ENCODE measurements at places on chromosomes 3 and 15.

- DNase-seq: no peak
Measured at GRCh38 chr3:189239616-189240015, 67.8 kb downstream of the TPRG1 start.

- DNase-seq: no peak
Measured at GRCh38 chr3:194773216-194773615, 87.5 kb downstream of the FAM43A start.

- no peak for DNase-seq
Measured at GRCh38 chr3:48962939-48963338, 27.1 kb upstream of the P4HTM start.

- DNase-seq: no peak
Measured at GRCh38 chr3:50605901-50606326, 5.7 kb downstream of the CISH start.

GRCh38 chr3:149180057-149180573 lies 41.5 kb downstream of the CP start:
- no peak for DNase-seq

- DNase-seq: no peak
Measured at GRCh38 chr3:106184540-106185457, 316.0 kb upstream of the CBLB start.

- DNase-seq: no peak
Measured at GRCh38 chr3:133464573-133464972, 64.7 kb downstream of the BFSP2 start.

DNA sequence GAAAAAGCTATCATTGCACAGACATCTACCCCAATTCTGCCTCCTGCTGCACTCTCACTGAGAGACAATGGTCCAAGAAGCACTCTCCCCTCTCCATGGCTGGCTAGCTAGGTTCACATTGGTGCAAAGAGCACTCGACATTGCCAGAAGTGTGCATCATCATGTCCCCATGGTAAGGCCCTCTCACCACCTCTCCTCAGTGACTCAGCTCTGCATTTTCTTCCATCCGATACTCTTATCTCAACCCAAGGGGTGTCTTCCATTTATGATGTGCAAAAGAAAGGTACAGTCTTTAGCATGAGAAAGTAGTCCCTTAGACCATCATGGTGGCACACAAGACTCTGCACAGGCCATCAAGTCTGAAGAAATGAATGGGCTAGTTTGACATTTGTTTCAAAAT lies 14.0 kb downstream of the RPSA start:
- DNase-seq: no peak

DNA sequence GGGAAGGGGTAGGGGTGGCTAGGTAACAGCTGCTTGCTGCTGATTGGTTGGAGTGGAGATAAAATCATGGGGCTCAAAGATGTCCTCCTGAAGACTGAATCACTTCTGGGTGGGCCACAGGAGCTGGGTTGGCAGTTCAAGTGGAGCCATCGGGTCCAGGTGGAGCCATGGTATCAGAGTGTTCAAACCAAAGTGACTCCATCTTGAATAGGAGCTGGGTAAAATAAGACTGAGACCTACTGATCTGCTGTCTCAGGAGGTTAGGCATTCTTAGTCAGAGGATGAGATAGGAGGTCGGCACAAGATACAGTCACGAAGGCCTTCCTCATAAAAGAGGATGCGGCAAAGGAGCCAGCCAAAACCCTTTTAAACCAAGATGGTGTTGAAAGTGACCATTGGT lies 96.5 kb downstream of the RTP4 start:
- DNase-seq: no peak

GRCh38 chr3:42894698-42895579 lies 11.0 kb upstream of the ZNF662 start:
- no peak for DNase-seq

DNA sequence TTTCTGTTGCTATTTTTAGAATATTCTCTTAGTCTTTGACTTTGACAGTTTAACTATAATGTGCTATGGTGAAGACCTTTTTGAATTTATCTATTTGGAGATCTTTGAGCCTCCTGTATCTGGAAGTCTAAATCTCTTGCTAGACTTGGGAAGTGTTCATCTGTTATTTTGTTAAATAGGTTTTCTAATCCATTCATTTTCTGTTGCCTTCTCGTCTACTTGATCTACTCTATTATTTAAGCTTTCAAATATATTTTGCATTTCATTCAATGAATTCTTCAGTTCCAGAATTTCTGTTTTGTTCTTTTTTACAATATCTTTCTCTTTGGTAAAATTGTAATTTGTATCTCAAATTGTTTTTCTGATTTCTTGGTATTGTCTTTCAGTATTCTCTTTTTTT lies 47.8 kb downstream of the LEKR1 start:
- no peak for DNase-seq

DNA sequence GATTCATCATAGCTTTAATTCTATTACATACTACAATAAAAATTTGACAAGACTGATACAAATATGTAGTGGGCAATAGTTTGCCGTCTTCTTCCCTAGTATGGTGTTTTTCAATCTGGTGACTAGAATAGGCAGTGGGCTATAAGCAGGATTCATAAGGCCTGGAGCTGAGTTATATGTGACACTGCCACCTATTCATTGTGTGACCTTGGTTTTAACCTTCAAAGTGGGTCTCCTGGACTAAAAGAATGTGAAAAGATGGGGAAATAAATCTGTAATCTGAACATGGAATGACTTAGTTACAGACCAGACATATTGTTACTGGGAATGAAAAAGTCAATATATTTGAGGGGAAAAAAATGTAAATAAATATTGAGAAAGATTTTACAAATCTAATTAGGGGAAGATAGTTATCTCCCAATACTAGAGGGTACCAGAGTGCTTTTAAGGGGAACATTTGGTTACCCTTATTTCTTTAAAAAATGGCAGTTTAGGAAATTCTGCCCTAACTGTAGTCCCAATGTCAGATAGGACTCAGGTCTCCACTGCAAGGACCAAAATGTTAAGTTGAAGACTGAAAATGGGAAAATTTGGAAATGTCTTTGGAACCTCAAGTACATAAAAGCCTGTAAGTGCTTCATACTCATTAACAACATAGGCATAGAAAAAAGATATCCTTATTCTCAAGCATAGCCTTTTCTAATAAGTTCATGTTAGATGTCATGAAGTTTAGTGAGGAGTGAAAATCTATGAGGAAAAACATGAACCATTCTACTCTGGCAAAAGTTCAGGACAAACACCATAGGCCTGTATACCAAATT lies 10.7 kb upstream of the SETD5 start:
- no peak for DNase-seq

GRCh38 chr3:161694682-161695564 lies 198.3 kb downstream of the OTOL1 start:
- DNase-seq: no peak

- no peak for DNase-seq
Measured at GRCh38 chr3:139455855-139456254, 20.5 kb downstream of the RBP2 start.

DNA sequence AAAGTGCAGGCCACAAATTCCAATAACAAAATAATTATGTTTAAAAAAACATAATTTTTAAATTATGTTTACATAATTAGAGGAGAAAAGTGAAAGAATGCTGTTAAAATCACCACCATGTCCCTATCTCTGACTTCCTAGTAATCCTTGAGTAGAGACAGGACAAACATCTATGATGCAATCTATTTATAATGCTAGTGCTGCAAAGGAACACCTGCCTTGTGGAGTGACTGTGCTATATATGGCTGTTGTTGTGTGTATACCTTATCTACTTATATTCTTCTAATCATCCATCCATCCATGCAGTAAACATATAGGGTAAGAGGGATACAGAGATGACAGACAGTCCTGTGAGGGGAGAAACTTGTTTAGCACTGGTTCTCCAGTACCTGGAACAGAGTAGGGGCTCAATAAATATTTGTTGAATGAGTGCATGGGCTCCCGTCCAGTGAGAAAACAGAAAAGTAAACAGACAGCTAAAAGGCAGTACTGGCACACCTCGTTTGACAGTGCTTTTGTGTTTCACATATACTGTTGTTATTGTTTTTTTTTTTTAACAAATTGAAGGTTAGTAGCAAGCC lies 229.3 kb upstream of the UBE2E1 start:
- DNase-seq: no peak

DNA sequence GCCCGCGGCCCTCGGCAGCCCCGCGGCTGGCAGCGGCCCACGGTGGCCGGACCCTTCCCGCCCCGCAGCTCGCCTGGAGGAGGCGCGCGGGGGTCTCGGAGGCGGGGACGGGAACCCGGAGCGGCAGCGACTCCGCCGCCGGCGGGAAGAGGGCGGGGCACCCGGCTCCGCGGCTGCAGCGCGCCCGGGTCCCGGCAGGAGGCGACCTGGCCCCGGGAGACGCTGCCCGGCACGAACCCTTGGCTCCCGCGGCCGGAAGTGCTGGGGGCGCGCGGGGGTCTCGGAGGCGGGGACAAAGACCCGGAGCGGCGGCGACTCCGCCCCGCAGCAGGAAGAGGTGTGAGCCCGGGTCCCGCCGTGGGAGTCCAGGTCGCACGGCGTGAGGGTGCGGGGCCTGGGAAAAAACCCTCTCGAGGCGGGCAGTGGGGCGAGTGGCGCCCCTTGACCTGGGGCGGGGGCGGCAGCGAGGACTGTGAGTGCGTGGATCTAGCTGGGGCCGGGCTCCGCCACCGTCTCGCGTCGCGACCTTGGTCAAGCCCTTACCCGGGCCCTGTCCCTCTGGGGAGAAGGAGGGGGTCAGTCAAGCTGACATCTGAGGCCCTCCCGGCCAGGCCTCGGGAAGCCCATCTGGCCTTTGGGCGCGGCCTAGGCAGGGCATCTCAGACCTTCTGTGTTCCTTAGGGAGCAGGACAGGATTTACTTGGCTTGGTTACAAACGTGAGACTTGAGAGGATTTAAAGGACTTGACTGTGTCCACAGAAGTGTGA lies at the start of gene CIB2:
CIB2 (minus strand) TSS at position 151 of the 767 bp plus-strand sequence. CDS start 230 bp downstream, outside the sequence.
- DNase-seq: peak; percentile 50

- DNase-seq: no peak
Measured at GRCh38 chr15:78205856-78206255, 28.5 kb downstream of the ACSBG1 start.

DNA sequence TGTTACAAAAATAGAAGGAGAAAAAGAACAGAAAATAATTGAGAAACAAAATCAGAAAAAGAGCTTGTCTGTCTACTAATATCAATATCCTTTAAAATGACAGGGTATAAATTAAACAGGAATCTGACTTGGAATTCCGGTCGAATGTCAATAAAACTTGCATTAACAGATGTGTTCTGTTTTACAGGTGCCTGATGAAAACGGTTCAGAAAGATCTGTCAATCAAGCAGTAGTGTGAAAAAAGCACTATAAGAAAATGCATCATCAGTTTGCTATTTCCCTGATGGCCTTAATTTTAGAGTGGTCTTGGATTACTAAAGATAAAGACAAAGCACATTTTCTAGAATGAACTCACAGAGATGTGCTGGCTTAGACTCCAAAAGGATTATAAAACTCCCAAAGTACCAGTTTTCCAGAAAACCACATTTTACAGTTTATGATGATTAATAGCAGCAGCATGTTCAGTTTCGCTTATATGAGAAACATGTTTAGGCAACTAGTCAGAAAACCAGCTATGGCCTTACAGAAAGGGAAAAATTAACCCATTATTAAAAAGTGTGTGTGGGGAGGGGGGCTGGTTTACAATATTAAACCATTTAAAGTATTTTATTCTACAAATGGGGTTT lies 8.2 kb upstream of the C3orf38 start:
- no peak for DNase-seq

DNA sequence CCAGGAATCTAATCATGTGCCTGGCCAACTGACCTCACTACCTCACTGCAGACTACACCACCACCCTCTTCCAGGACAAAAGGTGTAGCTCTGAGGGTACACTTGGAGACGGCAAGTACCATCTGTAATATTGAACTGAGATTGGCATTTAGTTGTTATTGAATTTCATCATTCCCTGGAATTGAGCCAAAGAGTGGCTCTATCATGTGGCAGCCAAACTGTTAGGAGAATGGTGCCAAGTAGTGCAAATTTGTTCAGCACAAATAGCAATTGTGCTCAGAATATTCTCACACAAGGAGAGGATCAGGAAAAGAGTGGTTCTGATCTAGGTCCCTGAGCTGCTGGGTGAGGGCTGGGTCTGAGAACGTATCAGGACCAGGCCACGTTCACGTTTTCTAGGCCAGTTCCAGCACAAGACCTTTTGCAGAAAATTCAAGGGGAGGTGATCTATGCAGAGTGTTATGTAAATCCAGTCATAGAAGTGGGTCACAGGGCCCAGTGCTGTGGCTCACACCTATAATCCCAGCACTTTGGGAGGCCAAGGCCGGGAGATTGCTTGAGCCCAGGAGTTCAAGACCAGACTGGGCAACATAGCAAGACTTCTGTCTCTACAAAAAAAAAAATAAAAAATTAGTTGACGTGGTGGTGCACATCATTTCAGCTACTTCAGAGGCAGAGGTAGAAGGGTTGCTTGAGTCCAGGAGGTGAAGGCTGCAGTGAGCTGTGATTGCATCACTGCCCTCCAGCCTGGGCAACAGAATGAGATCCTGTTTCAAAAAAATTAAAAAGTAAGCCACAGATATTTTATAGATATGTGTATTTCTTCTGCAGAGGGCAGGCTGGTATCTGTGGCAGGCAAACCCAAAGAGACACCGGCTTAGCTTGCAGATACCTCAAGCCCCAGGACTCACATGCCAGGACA lies 31.9 kb upstream of the CFAP161 start:
- no peak for DNase-seq

GRCh38 chr3:48500656-48501055 lies 3.3 kb downstream of the SHISA5 start:
- DNase-seq: no peak

DNA sequence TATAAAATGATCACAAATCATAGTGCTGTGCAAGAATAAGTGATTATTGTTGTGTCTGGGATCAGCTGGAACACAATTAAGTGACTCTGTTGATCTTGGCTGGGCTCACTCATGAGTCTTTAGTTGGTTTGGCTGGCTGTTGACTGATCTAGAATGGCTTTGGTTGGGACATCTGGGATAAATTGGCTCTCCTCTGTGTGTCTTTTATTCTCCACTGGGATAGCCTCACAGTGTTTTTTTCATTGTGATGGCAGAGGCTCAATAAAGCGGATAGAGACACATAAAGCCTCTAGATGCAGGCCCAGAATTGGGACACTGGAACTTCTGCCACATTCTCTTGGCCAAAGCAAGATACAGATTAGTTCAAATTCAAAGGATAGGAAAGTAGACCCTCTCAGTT lies 735.6 kb downstream of the PDCD6IP start:
- DNase-seq: no peak

Data from activated CD8-positive, alpha-beta memory T cell treated with anti-CD3 and anti-CD28 coated beads for 4 hours (primary cell).